ENCODE measurements at places on chromosomes 1 and 21.
A peak's percentile ranks its signal among the peaks of the same experiment; 100 is the strongest.

- peak; percentile 88 for DNase-seq
These were observed 48.5 kb upstream of the SLC25A33 start for GRCh38 chr1:9490605-9491339.

DNA sequence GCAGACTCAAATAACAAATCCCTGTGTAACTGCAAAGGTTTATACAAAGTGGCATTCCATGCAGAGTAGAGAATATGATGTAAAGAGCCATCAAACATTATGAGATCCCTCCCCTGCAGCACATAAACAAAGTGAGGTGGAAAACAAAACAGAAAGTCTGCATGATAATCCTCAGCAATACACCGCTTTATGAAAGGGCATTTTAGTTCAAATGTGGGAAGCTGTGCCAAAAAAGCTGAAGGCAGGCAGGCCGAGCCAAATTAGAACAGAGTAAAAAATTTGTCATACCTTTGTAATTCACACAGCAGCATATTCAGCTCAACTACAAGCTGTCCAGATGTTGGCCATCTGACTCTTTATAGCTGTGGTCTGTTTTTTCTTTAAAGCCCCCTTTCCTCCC is 113.5 kb downstream of the LHX9 start:
- DNase-seq, result no peak

DNA sequence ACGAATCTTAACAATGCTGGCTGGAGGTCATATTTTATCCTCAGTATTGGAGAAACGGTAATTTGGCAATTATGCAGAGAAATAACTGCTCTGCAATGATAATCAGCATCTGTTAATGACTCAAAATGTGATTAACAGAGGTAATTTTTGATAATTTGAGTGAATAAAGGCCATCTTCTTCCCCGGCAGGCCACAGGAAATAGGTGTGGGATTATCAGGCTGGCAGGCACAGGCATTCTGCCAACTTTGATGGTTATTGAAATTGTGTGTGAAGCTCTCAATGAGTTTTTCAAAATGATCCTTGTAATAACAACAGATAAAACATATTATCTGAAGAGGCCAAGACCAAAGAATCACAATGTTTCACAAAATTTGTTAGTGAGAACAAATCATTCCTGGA is 309.0 kb downstream of the PTGER3 start:
- DNase-seq, result no peak

DNA sequence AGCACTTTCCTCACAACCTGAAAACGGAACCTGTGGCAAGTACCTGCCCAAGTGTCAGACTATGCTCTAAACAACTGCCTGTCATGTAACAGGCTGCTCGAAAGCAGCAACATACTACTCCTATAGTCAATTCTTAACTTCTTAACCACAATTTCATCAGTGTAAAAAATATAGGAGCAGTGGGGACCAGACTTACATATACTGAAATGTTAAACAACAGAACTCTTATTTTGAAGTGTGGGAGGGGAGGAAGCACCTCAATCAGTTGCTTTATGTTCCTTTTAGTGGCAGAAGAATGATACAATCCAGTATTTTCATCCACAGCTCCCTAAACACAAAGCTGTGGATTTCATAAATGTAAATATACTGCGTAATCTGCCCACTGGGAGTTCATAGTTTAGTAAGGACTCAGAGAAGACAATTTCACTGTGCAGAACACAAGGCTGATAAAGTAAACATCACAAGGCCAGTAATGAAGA is 44.2 kb downstream of the WLS start:
- no peak for DNase-seq

DNA sequence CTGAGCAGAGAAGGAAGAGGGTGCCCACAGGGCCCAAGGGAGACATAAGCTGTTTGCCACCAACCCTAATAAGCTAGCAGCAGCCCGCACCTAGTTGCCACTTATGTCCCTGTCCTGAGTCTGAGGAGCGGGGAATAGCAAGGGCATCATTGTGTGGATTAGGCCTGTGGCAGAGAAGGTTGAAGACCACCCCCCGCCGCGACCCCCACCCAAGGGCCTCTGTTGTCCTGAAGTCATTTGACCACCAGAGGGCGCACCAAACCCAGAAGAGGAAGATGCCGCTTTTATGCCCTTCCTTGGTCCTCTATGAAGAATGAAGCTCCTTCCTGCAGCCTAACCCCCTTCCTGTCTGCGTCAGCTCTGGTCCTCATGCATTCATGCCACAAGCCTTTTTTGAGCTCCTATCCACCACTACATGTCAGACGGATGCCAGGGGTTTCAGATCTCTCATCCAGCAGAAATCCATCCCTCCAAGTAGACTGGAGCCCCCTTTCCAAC is 16.6 kb downstream of the RHBG start:
- peak; percentile 63 for DNase-seq

DNA sequence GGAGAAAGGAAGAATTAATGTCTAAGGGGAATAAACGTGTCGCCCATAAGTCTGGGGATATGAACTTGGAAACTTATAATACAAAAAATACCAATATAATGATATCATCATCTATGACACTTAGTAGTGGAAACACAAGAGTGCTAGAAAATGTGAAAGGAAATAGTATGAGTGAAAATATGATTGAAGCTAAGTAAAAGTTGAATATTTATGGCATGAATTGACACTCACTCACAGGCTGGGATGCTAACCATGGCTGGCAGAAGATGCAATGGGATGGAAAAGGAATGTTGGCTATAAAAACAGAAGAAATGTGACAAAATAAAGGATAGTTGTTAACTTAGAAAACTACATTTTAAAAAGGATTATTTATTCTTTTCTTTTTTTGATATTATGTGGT is 120.1 kb downstream of the XPR1 start:
- no peak for DNase-seq

GRCh38 chr1:158059984-158060383 is 66.5 kb downstream of the KIRREL1 start:
- DNase-seq, result no peak

DNA sequence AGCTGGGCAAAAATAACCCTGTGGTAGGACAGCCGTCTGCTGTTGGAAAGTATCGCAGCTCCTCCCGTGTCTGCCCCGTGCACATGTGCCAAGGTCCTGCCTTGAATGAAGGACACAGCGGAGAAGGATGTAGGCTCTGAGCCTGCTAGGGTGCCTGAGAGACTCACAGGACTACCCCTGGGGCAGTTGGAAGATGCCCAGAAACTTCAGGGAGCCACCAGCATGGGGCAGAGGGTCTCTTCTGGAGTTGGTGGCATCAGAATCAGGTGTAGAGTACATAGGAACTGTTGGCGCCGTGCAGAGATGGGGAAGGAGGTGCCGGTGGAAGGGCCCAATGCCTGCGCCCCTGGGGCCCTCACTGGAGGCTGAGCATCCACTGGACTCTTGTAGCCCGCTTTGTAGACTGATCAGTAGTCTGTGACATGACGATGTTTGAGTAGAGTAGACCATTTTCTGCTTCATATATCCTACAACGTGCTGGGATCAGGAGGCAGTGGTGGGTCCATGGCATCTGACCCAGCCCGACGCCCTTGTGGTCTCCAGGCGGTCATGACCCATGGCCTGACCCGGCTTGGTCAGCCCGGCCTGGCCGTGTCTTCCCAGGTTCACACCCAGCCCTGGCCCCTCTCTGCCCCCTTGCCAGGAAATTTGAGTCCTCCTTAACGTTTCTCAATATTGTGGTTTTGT is 5.3 kb upstream of the C1orf174 start:
- no peak for DNase-seq

- DNase-seq, result peak; percentile 21
These were observed 2.2 kb upstream of the RHEX start for GRCh38 chr1:206050655-206051235.

GRCh38 chr1:211520641-211521040 is 28.7 kb upstream of the RD3 start:
- DNase-seq, result no peak

- no peak for DNase-seq
These were observed 291.5 kb downstream of the FAM72C start for GRCh38 chr1:143680304-143680703.

- no peak for DNase-seq
These were observed 107.0 kb upstream of the IRF2BP2 start for GRCh38 chr1:234716908-234717375.

DNA sequence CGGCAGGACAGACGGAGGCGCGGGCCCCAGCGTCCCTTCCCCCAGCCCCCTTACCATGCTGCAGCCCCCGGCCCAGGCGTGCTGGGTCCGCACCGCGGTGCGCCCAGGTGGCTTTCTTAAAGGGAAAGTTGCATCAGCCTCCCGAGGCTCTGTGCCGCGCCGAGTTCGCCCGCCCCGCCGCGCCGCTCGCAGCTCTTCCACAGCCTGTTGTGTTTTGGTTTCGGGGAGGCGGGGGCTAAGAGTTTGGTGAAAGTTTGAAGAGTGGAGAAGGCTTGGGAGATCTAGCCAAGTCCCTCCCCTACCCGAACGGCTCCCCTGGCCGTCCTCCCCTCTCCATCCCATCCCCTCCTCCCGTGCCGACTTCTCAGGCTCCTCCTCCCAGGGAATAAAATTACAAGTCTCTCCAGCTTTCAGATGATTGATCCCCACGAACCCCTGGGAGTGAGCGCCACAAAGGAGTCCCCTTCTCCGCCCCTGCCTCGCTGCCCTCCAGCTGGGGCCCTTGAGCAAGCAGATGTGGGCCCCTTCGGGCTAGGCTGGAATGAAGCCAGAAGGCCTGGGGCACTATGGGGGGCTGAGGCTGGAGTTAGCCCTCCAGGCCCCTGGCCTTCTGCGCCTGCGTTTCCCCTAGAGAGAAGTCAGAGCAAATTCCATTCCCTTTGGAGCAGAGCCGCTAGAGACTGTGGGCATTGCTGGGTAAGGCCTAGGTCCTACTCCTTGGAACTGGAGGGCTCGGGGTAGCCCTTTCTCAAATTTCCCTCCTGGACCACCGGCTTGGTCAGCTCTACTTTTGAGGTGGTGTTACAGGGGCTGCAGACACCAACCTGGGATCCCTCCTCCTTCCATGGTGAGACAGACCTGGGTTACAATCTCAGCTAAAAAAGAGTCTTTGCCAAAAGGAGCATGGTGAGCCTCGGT is at the start of gene SLC6A9:
SLC6A9 (minus strand) TSS at position 211 of the 918 bp plus-strand sequence. CDS start 7,185 bp downstream, outside the sequence.
- DNase-seq, result peak; percentile 43

DNA sequence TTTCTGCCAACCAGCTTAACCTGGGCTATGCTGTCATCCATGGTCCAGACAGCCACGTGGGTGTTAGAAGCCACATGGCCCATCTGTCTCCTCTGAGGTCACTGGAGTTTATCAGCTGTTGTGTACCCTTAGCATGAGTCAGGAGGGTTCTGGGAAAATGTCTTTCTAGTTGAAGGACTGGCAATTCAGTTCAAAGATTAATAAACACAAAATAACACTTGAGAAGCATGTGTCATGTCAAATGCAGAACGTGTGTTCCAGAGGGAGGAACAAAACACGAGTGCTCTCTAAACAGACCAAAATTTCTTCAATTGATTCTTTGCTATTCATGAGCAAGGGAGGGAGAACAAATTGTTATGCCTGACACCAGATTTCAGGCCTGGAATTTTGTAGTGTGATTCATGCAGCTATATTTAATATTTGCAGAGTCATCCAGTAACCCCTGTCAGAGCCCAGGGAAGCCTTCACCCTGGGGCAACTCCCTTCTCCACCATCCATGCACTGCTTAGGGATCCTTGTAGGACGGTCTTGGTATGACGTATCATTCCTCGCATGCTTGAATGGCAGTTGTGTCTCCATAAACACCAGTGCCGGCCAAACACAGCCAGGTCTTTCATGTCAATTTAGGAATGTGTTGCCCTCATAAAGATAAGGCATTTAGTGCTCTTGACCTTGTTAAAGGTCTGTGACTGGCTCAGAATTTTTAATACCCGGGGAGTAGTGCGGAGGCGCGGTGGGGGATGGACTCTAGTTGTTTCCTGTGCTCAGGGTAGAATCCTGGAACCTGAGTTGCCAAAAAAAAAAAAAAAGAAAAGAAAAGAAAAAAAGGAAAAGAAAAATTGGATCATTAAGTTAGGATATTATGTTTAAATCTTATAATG is 27.7 kb upstream of the DYRK1A start:
- no peak for DNase-seq

GRCh38 chr21:45827881-45828579 is 153.5 kb upstream of the COL6A1 start:
- no peak for DNase-seq

DNA sequence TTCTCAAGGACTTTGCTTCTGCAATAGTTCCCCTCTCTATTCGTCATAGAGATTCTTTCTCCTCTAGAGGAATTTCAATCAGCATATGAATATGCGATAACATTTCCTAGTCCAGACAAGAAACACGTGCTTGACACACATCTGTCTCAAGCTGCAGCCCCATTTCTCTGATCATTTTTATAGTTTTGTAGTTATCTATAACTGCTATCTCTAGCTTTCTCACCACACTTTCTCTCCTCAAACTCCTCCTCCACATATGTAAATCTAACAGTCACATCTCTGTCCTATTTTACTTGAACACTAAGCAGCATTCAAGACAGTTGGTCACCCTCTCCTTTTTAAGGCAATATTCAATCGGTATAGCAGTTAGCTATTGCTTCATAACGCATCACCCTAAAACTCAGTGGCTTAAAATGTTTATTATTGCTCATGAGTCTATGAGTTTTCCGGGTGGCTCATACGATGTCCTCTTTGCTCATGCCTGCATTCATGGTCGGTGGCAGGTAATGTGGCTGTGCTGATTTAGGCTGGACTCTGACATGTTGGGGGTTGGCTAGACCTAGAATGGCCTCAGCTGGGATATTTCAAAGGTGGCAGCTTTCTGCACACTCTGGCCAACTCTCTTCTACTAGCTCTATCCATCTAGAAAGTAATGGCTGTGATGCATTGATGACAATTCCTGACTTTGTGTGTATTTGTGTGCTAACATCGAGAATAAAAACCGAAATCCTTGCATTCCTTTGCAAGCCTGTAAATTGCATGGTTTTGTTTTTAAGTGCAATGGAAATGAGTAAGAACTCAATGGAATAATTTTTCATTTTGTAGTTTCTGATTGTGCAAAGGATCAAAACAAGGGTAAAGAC is 20.6 kb downstream of the ATP6V1G3 start:
- DNase-seq, result no peak

DNA sequence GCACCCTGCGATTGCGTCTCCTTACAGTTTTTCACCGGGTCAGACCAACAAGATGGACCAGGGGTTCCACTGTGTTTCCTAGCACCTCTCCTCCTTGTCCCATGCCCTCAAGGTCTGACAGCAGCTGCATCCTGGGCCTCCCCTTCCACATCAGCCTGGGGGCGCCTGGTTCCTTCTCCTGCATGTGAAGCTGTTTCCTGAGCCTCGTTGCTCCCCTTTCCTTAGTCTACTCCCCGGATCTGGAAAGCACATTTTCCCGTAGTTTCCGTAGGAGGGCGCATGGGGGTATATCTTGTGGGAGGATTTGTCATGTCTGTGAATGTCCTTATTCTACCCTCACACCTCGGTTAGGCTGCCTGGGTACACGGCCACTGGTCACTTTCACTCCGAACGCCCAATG is 6.1 kb downstream of the PRDM15 start:
- DNase-seq, result no peak

Measured in stimulated activated CD4-positive, alpha-beta T cell treated with anti-CD3 and anti-CD28 coated beads, Interleukin-1b, Interleukin-23, amount 100 ng/mL, for 4 hours (primary cell).